ENCODE measurements at places on chromosomes 7 and 10.

- DNase-seq, result no peak
Measured at GRCh38 chr7:27173956-27174873, at the start of gene HOXA10. TSS of gene HOXA10 (minus strand) at chr7:27174320. CDS start at chr7:27174306, 14 bp downstream.

- DNase-seq, result no peak
Measured at GRCh38 chr7:99409806-99410205, 1.0 kb downstream of the BUD31 start.

- DNase-seq, result no peak
Measured at GRCh38 chr10:98745645-98746044, 298.9 kb upstream of the HPS1 start.

- DNase-seq, result no peak
Measured at GRCh38 chr7:8386926-8387550, 46.4 kb upstream of the NXPH1 start.

- peak; percentile 62 for DNase-seq
Measured at GRCh38 chr7:92614660-92615174, 24.5 kb upstream of the FAM133B start.

DNA sequence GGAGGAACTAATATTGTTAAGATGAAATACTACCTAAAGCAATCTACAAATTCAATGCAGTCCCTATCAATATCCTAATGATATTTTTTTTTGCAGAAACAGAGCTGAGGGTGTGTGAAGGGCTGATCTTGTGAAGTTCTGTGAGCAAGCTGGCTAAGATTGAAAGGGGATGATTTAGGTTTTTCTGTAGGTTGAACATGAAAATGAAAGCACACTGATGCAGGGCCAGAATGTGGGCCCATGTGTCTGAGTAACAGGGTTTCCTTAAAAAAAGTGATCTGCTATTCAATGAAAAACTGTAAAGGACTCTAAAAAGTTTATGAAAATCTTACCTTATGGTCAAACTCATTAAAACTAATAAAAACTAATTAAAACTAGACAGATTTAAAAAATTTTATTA, 47.4 kb downstream of the GRB10 start:
- no peak for DNase-seq

DNA sequence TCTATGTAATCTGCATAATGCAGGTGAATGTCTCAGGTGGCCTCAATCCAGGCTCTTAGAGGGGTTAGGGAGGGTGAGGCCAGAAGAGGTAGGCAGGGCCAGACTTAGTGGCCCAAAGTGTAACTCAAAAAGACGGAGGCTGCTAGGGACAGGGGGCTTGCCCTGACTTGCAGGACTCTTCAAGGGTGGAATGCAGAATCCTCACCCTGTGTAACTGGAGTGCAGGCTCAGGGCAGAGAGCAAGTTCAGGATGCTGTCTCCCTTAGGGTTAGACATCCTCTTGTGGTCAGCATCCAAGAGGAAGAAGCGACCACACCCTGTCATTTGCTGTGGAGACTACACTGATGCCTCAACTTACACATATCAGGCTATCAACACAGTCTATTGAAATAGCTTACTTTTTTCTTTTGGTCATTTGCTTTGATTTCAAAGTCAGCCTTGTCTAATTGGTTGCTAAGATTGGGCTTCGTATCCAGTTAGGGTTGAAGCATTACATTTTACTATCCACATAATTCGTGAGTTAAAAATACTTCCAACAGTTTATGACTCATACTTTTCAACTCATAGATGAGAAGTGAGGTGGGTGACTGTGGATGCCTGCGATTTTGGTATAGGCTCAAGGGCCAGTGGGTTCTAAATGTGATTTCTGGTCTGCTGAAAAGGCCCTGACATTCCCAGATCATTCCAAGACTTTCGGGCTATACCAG, 563.6 kb downstream of the SUGCT start:
- DNase-seq, result no peak

GRCh38 chr7:130943981-130944380, 210.0 kb upstream of the KLF14 start:
- no peak for DNase-seq

- no peak for DNase-seq
Measured at GRCh38 chr10:124292911-124293615, 125.7 kb downstream of the OAT start.

DNA sequence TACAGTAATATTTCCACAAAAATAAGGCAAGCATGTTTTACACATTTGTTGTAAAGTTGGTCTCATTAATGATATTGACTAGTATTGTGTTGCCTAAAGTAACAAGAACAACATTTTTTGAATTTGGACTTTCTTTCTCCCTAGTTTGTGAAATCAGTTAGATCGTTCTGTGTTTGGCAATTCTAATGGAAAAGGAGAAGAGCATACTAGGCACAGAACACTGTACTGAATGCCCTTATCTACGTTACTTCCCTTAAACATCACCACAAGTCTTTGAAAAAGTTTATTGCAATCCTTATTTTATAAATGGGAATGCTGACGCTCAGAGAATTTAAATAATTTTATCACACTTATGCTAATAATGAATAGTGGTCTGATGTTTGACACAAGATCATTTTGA, 372.2 kb downstream of the EXOC4 start:
- DNase-seq, result no peak

DNA sequence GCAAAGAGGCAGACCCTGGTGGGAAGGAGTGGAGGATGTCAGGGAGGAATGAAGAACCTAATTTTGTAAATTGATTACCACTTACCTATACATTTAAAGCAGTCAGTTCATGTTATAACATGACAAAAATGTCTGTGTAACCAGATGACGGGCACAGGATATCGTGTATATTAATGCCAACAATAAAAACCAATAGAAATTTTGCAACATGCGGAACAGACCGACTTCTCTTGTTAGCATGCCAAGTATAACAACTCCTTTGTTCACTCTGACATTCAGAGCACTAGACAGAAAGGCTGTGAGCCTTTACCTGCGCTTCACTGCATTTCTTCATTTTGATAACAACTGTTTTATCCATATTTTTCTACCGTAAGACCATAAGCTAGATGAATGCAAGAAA, 29.9 kb downstream of the CDK6 start:
- DNase-seq, result no peak

- DNase-seq, result no peak
Measured at GRCh38 chr10:70756700-70757360, 28.3 kb downstream of the TBATA start.

DNA sequence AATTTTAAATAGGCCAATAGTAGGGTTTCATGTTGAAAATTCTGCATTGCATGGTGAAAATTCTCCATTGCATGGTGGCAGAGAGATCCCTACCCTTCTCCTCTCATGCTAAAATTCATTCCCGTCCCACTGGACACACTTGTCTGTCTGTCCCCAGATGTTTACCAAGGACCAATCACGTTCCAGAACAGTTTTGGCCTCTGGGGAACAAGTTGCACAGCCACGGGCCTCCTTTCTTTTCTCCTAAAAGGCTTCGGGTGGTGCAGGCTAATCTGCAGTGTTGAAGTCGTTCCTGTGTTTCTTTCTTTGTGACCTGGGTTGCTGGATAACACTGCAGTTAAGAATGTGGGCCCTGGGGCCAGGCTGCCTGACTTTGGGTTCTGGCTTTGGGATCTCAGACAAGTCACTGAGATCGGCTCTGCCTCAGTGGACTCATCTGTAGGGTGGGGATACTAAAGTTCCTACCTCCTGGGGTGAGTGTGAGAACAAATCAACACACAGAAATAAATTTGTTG, 113.1 kb upstream of the FAM204A start:
- DNase-seq, result no peak

- no peak for DNase-seq
Measured at GRCh38 chr10:84825330-84825729, 496.9 kb downstream of the CCSER2 start.

DNA sequence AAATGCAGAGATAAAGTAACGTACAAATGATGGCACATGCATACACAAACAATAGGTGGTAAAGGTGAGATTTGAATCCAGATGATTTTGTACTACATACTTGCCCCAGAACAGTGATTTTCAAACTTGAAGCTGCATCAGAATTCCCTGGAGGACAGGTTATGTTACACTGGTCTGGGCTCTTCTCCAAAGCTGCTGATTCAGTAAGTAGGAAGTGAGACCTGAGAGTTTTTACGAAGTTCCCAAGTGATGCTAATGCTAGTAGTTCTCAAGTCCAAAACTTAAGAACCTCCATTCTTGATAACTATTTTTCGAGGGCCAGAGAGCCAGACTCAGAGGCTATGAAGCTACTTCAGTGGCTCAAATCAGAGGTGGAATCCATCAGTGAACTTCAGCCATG, 159.0 kb upstream of the POM121L12 start:
- no peak for DNase-seq

GRCh38 chr10:32068569-32068968, 12.3 kb upstream of the KIF5B start:
- DNase-seq, result no peak

- no peak for DNase-seq
Measured at GRCh38 chr10:74072503-74072902, 74.6 kb downstream of the VCL start.

Data from DMS79 (cell line).